ENCODE measurements at places on chromosomes 1 and 21.

GRCh38 chr1:157399984-157400382, 152.3 kb downstream of the FCRL5 start:
- no peak for DNase-seq

- no peak for DNase-seq
Observed at GRCh38 chr21:45544449-45545235, 2.4 kb upstream of the SLC19A1 start.

DNA sequence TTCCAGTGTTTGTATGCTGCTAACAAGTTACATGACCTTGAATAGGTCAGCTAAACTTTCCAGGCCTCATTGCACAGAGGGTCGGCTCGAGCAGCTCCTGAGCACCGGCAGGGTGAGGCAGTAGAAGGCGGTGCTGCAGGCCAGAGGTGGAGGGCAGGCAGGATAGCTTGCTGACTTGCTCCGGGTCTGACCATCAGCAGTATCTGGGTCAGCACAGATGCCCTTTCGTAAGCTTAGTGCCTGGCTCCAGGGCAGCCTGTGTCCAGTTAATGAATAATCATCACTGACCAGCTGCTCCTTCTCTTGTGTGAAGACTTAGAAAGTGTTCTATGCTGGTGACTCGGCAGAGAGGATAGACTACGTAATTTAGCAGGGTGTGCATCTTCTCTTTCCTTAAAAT, 6.9 kb downstream of the MAPKAPK2 start:
- DNase-seq: no peak

GRCh38 chr1:199821029-199821779, 206.3 kb upstream of the NR5A2 start:
- no peak for DNase-seq

- DNase-seq: no peak
Observed at GRCh38 chr1:104592926-104593325, 843.2 kb downstream of the AMY1C start.

DNA sequence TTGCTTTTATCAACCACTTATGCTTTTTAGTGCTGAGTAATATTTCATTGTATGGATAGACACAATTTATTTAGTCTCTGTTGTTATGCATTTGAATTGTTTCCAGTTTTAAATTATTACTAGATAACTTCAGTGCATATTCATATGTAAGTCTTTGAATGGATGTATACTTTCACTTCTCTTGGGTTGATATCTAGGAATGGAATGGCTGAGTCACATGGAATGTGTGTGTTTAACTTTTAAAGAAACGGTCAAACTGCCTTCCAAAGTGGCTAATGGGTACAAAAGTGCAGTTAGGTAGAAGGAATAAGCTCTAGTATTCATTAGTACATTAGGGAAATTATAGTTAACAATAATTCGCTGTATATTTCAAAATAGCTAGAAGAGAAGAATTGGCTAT, 82.4 kb downstream of the NPHS2 start:
- DNase-seq: no peak

GRCh38 chr1:226991920-226992319, 51.8 kb downstream of the COQ8A start:
- no peak for DNase-seq

DNA sequence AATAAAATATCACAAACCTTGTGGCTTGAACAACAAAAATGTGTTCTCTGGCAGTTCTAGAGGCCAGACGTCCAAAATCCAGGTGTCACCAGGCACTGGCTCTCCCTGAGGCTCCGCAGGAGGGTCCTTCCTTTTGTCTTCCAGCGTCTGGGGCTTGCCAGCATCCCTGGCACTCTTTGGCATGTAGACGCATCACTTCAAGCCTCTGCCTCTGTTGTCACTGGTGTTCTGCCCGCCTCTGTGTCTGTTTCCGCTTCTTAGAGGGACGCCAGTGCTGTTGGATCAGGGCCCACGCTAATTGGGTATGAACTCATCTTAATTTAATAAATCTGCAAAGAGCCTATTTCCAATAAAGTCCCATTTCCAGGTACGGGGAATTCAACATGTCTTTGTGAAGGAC, 273.7 kb upstream of the C1orf174 start:
- no peak for DNase-seq

DNA sequence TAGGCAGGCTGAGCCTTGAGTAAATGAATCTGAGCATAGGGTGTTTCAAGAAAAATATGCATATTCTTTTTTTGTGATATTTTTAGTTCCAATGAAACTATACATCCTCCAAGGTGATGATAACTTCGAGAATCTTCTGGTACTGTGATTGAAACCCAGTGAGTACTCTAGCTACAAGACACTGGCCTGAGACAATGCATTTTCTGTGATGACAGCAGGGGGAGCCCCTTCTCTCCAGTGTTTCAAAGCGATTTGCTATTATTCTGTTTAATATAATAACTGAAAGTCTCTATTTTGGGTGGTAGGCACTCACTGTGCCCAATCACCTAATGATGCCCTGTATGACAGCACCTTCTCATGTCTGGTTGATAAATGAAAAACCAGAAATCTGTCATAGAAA, 12.1 kb downstream of the IRF2BP2 start:
- DNase-seq: no peak

GRCh38 chr1:54323921-54324250, 82.3 kb downstream of the SSBP3 start:
- DNase-seq: no peak

DNA sequence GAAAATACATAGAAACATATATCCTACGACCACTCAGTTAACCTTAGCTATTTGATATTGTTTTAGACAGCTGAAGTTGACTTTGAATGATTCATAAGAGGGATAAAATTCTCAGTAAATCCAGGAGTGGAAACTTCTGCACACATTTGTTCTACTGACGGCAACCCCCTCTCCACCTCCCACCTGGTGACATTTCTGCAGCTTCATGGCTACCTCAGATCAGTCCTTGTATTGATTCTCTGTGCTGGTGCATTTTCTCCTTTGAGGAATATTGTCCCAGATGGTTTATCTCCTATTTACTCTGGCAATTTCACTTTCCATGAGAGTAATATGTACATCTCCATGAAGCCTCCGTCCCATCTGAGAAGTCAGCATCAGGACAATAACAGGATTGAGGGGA, 57.7 kb upstream of the COA6 start:
- DNase-seq: no peak

- no peak for DNase-seq
Observed at GRCh38 chr1:78792756-78793155, 143.1 kb downstream of the IFI44 start.

GRCh38 chr1:231642618-231643017, 16.0 kb downstream of the DISC1 start:
- no peak for DNase-seq

GRCh38 chr1:227766653-227767277, 31.5 kb downstream of the SNAP47 start:
- no peak for DNase-seq

DNA sequence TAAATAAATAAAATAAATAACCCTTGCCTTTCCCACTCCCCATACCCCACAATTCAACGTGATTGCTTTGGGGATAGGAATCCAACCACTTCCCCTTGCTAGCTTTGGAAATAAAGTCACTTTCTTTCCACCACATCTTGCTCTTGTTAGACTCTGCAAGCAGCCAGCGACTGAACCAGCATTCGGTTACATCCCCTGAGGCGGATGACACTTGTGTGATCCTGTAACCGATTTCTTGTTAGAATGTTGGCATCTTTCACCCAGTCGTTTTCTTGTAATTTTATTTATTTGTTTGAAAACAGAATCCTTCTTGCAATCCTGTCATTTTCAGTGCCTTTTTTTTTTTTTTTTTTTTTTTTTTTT, 1.6 kb upstream of the IFNGR2 start:
- DNase-seq: no peak

DNA sequence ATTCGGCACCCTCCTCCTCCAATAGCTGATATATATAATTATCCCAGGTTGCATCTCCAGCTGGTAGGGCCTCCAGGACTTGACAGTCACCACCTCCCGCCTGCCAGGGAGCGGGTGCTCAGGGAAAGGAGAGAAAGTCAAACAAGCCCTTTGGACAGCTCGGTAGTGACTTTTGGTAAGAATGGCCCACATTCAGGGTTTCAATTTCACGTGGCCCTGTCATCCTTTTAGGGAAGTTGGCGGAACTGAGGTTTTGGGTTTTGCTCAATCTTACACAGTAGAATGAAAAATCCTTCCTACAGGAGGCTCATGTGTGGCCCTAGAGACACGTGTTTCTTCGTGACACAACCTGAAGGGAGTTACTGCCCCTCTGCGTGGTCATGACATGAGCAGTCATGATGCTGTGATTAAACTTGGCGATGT, 44.2 kb downstream of the CAPN8 start:
- DNase-seq: no peak

DNA sequence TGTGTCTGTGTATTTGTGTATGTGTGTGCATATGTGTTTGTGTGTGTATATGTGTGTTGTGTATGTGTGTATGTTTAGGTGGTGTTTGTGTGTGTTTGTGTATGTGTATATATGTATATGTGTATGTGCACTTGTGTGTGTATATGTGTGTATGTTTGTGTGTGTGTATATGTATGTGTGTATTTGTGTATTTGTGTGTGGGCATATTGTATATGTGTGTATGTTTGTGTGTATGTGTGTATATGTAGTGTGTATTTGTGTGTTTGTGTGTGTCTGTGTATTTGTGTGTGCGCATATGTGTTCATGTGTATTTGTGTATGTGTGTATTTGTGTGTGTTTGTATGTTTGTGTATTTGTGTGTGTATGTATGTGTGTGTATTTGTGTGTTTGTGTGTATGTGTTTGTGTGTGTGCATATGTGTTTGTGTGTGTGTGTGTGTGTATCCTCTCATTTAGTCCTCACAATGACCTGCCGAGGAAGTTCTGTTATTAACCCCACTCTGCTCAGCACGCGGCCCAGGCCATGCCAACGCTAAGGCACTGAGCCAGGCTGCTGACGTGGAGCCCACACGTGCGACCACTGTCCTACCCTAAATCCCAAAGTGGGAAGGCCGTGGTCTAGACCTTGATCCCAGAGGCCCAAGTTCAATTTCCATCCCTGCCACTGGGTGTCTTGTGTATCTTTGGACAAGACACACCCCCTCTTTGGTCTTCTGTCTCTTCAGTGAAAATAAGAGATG, 43.2 kb upstream of the TMEM51 start:
- no peak for DNase-seq

DNA sequence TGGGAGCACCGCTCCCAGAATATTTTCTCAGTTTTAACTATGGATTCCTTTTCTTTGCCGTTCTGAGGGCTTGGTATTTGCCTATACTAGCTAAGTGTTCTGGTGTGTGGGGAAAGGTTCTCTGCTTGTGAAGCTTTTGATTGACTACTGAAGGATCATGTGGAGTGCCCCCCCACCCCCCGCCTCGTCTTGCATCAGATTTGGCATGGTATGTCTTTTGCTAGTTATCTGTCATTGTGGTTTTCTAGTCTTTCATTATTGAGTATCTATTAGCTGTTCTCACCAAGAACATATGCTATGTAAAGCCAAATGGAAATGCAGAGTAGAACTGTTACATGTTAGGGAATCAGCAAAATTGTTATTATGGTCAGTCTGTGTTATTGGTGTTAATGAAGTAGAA, 58.3 kb downstream of the MACF1 start:
- no peak for DNase-seq

DNA sequence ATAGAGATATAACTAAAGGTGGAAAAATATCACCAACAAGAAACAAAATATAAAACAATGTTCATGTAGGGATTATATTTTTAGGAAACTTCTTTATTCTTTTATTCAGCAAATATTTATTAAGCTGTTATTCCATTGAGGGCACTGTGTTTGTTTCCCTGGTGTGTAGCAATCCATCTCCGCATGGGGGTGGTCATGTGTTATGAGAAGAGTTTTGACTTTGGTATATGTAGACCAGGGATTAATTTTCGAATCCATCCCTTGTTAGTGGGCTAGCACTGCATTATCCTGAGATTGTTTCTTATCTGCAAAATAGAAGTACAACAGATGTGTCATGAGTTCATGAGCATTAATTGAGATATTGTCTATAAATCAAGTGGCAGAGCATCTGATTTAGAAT, 190.2 kb upstream of the LRRC7 start:
- DNase-seq: no peak

- no peak for DNase-seq
Observed at GRCh38 chr1:25486602-25487001, 55.9 kb downstream of the MACO1 start.

GRCh38 chr1:204725821-204726448, 40.4 kb upstream of the LRRN2 start:
- DNase-seq: no peak

DNA sequence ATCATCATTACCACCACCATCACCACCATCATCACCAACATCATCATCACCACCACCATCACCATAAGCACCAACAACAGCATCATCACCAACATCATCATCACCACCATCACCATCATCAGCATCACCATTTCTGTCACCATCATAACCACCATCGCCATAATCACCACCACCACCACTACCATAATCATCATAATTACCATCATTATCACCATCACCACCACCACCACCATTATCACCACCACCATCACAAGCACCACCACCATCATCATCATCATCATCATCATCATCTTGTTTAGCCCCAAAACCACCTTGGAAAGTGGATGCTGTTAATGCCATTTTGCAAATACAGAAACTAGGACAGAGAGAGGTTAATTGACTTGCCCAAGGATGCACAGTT, 22.5 kb downstream of the CAMK2N1 start:
- DNase-seq: no peak

DNA sequence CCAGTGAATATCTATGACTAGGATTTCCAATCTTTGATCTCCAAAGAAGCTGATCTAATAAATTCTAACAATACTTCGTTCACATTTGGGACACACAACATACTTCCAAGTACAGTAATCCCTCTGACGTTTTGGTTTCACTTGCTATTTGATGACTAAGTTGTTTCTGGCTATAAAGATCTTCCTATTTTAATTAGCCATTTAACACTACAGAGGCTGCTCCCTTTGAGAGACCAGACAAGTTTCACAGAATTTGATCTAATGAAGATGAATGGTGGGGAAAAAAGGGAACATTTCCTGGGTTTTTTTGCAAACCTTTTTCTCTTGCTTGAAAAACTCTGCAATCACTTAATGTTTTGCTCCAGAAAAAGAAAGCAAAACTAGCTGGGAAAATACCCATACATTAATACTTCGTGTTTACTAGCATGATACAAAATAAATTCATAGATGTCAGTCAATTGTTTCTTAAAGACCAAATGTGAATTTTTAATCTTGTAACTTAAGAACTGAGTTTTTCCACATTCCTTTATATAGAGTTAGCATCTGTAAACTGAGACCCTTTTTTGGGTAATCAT, 28.0 kb upstream of the GLIS1 start:
- no peak for DNase-seq

GRCh38 chr1:172338295-172338735, 82.2 kb upstream of the C1orf105 start:
- no peak for DNase-seq

- DNase-seq: peak; percentile 48
Observed at GRCh38 chr1:168488138-168488537, 55.7 kb downstream of the XCL2 start.

- DNase-seq: no peak
Observed at GRCh38 chr1:41232305-41232704, 9.8 kb downstream of the SCMH1 start.

- DNase-seq: no peak
Observed at GRCh38 chr21:42546433-42546832, 32.8 kb downstream of the SLC37A1 start.
